ENCODE measurements at places on chromosomes 6 and 20.

DNA sequence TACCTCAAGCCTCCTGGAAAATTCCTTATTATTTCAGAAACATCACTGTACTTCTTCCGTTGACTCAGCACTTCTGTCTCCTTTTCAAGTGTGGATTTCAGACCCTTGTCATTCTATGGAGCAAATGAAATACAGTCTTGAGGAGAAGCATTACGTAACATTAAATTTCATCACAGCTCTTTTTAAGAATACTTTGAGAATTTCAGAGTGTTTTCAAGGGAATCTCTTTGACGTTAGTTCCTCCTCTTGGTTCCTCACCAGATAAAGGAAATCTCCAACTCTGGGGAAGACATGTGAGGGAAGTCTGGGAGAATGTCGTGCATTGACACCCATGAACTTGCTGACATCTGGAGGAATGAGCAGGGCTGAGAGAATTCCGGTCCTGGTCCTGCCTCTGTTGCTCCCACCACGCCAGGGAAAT is 32.3 kb downstream of the UST start:
- no peaks in the 10 kb centered on the region for H3K27me3 ChIP-seq
- no peak for DNase-seq
- H3K27ac ChIP-seq: no peak overlapping the region
- no peaks in the 10 kb centered on the region for H3K36me3 ChIP-seq
- H3K4me3 ChIP-seq: no peak overlapping the region
- no peaks in the 10 kb centered on the region for H3K4me1 ChIP-seq

DNA sequence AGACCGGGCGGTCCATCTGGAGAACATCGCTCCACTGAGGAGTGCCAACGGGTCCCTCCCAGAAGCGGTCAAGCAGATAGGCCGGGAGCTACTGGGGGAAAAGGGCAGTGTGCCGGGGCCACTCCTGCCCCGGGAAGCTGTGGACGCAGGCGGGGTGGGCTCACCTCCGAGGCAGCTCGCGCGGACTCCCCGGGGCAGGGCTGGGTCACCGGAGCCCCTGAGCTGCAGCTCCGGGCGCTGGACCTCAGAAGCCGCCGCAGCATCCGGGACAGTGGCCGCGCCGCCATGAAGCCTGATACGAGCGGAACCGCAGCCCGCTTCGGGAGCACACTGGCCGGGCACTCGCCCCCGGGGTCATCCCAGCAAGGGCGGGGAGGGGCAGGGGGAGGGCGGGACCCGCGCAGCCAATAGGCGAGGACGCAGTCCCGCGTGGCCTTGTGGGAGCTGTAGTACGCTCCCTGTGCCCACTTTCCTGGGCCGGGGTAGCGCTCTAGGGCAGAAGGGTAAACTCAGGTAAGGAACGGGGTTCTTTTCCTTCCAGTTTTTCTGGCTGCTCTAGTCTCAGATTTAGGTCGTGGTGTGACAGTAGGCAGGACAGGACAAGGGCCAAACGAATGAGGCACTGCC is at the start of gene MOCS1:
MOCS1 (minus strand) TSS at position 332 of the 627 bp plus-strand sequence; CDS start at position 287, 45 bp downstream.
- H3K27ac ChIP-seq: peak within 1 kb of the TSS; percentile 74
- peak within 1 kb of the TSS; percentile 57 for H3K4me3 ChIP-seq
- H3K36me3 ChIP-seq: no peaks in the 10 kb centered on the region
- no peaks in the 10 kb centered on the region for H3K4me1 ChIP-seq
- peak; percentile 59 for DNase-seq

GRCh38 chr6:150328744-150329405 is 39.9 kb upstream of the IYD start:
- H3K27ac ChIP-seq: no peak overlapping the region
- no peaks in the 10 kb centered on the region for H3K27me3 ChIP-seq
- H3K36me3 ChIP-seq: no peaks in the 10 kb centered on the region
- DNase-seq: no peak
- no peaks in the 10 kb centered on the region for H3K4me1 ChIP-seq

- H3K27ac ChIP-seq: no peak overlapping the region
- no peak overlapping the region for H3K4me3 ChIP-seq
- H3K4me1 ChIP-seq: no peaks in the 10 kb centered on the region
Measured at GRCh38 chr20:16125816-16126215, 447.4 kb downstream of the KIF16B start.

- no peak overlapping the region for H3K27ac ChIP-seq
- H3K36me3 ChIP-seq: no peaks in the 10 kb centered on the region
- no peaks in the 10 kb centered on the region for H3K4me1 ChIP-seq
- DNase-seq: no peak
- H3K4me3 ChIP-seq: no peak overlapping the region
Measured at GRCh38 chr6:153126218-153126617, 4.9 kb downstream of the RGS17 start.

DNA sequence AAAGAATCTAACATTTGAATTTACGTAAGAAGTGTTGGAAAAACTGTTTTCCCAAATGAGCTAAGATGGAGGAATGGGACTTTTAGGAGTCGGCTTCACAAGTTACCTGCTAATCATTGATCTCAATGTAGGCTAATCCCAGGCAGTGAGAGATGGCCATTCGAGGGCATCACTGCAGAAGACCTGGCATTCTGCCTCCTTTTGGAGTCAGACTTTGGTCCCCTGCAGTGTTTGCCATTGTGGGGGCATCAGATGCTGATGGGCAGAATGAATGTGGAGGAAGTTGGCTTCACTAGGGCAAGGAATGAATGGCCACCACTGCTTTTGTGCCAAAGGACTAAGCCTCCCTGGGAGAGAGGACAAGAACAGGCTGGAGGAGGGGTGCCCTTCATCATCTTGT is 55.7 kb upstream of the NKX2-2 start:
- H3K27ac ChIP-seq: no peak overlapping the region
- no peaks in the 10 kb centered on the region for H3K36me3 ChIP-seq
- H3K4me1 ChIP-seq: no peaks in the 10 kb centered on the region
- no peak overlapping the region for H3K4me3 ChIP-seq
- no peaks in the 10 kb centered on the region for H3K27me3 ChIP-seq

GRCh38 chr6:44224029-44224964 is 902 bp downstream of the SLC29A1 start:
- peaks cover 12% of the 10 kb centered on the region for H3K4me1 ChIP-seq
- H3K4me3 ChIP-seq: peak overlapping the region; percentile 55
- H3K27ac ChIP-seq: peak overlapping the region; percentile 89

DNA sequence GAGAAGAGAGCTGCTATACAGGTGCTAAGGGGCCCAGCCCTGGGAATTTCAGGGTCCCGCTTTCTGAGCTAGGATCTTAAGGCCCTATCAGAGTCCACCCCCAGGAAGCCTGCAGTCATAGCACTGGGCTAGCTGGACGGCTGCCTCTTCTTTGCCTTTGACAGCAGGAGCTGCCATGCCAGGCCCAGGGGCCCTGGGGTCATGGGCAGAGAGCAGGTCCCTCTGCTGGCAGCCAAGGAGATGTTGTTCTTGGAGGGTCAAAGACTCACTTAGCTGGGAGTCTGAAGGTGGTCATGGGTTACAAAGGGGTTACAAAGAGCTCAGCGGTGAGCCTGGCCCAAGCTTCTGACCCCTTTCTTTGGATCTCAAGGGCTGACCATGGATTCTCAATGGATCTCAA is 52.7 kb downstream of the RPP21 start:
- no peaks in the 10 kb centered on the region for H3K36me3 ChIP-seq
- H3K27ac ChIP-seq: no peak overlapping the region
- no peaks in the 10 kb centered on the region for H3K4me1 ChIP-seq
- no peaks in the 10 kb centered on the region for H3K27me3 ChIP-seq

- no peaks in the 10 kb centered on the region for H3K36me3 ChIP-seq
- no peak overlapping the region for H3K4me3 ChIP-seq
- no peaks in the 10 kb centered on the region for H3K4me1 ChIP-seq
- no peaks in the 10 kb centered on the region for H3K27me3 ChIP-seq
Measured at GRCh38 chr20:34820805-34821578, 4.5 kb downstream of the NCOA6 start.

- no peak for DNase-seq
- no peaks in the 10 kb centered on the region for H3K36me3 ChIP-seq
- no peaks in the 10 kb centered on the region for H3K27me3 ChIP-seq
Measured at GRCh38 chr6:162123797-162124196, 603.8 kb downstream of the PRKN start.

GRCh38 chr6:165060720-165061119 is 248.7 kb downstream of the C6orf118 start:
- no peak overlapping the region for H3K4me3 ChIP-seq
- no peaks in the 10 kb centered on the region for H3K27me3 ChIP-seq
- H3K27ac ChIP-seq: no peak overlapping the region
- no peaks in the 10 kb centered on the region for H3K4me1 ChIP-seq

DNA sequence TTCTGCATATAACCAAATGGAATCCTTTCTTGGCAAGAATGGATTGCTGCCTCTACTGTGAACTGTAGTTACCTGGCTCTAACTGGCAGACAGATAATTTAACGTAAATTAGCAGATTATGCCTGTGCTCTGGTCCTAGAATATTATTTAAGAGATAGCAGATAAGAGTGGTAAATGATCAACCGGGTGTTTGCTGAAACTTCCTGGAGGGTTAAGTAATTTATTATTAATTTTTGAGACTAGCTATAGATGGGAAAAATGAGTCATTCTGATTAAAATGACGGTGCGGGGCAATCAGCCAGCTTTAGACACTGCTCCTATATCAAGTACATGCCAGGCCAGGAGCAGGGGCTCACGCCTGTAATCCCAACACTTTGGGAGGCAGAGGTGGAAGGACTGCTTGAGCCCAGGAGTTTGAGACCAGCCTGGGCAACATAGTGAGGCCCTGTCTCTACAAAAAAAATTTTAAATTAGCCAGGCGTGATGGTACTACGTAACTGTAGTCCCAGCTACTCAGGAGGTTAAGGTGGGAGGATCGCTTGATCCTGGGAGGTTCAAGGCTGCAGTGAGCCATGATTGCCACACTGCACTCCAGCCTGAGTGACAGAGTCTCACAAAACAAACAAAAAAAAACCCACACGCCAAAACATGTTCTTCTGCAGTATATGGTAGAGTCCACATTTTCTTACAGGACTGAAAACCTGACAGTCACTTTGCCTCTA is 22.6 kb downstream of the B4GALT5 start:
- no peaks in the 10 kb centered on the region for H3K27me3 ChIP-seq
- no peak overlapping the region for H3K27ac ChIP-seq
- no peak for DNase-seq
- H3K4me3 ChIP-seq: no peak overlapping the region
- H3K4me1 ChIP-seq: no peaks in the 10 kb centered on the region
